ENCODE measurements at places on chromosomes 16 and 17. TPM values are rescaled to one million over a fixed set of nuclear protein-coding genes. Genes with fewer than 3 reads are reported as not detected.

The KCNG4 gene
- total RNA-seq: not detected

The C17orf100 gene
- total RNA-seq: 0.76 TPM

The TBC1D3L gene
- 33.3 TPM for total RNA-seq

The SEC14L5 gene
- total RNA-seq: 0.27 TPM

The LRRC37A3 gene
- total RNA-seq: 7.7 TPM

The DNAAF1 gene
- 0.30 TPM for total RNA-seq

The WNK4 gene
- total RNA-seq: 4.5 TPM

The CCNF gene
- total RNA-seq: 60.8 TPM

The KRTAP4-3 gene
- not detected for total RNA-seq

The KRTAP2-2 gene
- 1.2 TPM for total RNA-seq

The METRNL gene
- total RNA-seq: 58.7 TPM

The ZG16B gene
- total RNA-seq: 2.3 TPM

The ATP2A1 gene
- total RNA-seq: 10.3 TPM

The SPATA32 gene
- 0.15 TPM for total RNA-seq

The MYH1 gene
- total RNA-seq: not detected

The RCVRN gene
- total RNA-seq: not detected

The CCL8 gene
- total RNA-seq: not detected

The ABAT gene
- 4.7 TPM for total RNA-seq

The PRR29 gene
- total RNA-seq: not detected

The BICDL2 gene
- total RNA-seq: 21.3 TPM

The TMIGD1 gene
- not detected for total RNA-seq

The SEPTIN1 gene
- 3.4 TPM for total RNA-seq

The EPN3 gene
- 17.8 TPM for total RNA-seq

The DOC2B gene
- total RNA-seq: 15.2 TPM
